Smooth muscle cell of the coronary artery (primary cell): ENCODE measurements at places on chromosomes 6 and 20. TPM values are rescaled to one million over a fixed set of nuclear protein-coding genes. Genes with fewer than 3 reads are reported as not detected.

The GSTA1 gene
- total RNA-seq, result not detected in 2 replicates

The PKIB gene
- total RNA-seq, result 0.45 and 1.4 TPM in 2 replicates

The SLA2 gene
- total RNA-seq, result not detected in 2 replicates

The ADGRF4 gene
- total RNA-seq, result not detected in 2 replicates

The ADGRB3 gene
- total RNA-seq, result under 0.01 TPM in 1 of 2 replicates, not detected in the other

The WFDC10B gene
- total RNA-seq, result not detected in 2 replicates

The SYNE1 gene
- 87.3 and 105 TPM in 2 replicates for total RNA-seq

The RGS17 gene
- 2.7 and 12.7 TPM in 2 replicates for total RNA-seq

The TMC2 gene
- 0.23 TPM in 1 of 2 replicates, not detected in the other for total RNA-seq

The NDRG3 gene
- total RNA-seq, result 16.5 and 17.7 TPM in 2 replicates

The CABLES2 gene
- total RNA-seq, result 0.45 and 0.47 TPM in 2 replicates

The BPIFA1 gene
- total RNA-seq, result not detected in 2 replicates

The ECT2L gene
- total RNA-seq, result under 0.01 TPM in 1 of 2 replicates, not detected in the other

The MYB gene
- 3.8 TPM in 1 of 2 replicates, not detected in the other for total RNA-seq

The SLC22A7 gene
- not detected in 2 replicates for total RNA-seq

The HLA-DRB5 gene
- total RNA-seq, result not detected in 2 replicates

The MTCH1 gene
- total RNA-seq, result 223 and 309 TPM in 2 replicates

The TEAD3 gene
- 2.5 and 7.4 TPM in 2 replicates for total RNA-seq

The RNF39 gene
- total RNA-seq, result not detected in 2 replicates

The BNIP5 gene
- total RNA-seq, result not detected in 2 replicates

The IL17F gene
- total RNA-seq, result not detected in 2 replicates

The FNDC1 gene
- 0.23 and 0.53 TPM in 2 replicates for total RNA-seq

The MICB gene
- total RNA-seq, result 5.5 and 8.8 TPM in 2 replicates

The SKIC2 gene
- 48.6 and 68.8 TPM in 2 replicates for total RNA-seq

The TRIM31 gene
- 0.12 TPM in 1 of 2 replicates, not detected in the other for total RNA-seq

The PTK7 gene
- total RNA-seq, result 78.5 and 225 TPM in 2 replicates

The TRIM10 gene
- total RNA-seq, result not detected in 2 replicates

The NOX3 gene
- not detected in 2 replicates for total RNA-seq

The NOTCH4 gene
- 0.82 and 1.5 TPM in 2 replicates for total RNA-seq

The CYB5R4 gene
- total RNA-seq, result 2.1 and 2.7 TPM in 2 replicates

The SAMD5 gene
- total RNA-seq, result 0.08 and 0.12 TPM in 2 replicates

The CST3 gene
- 189 and 222 TPM in 2 replicates for total RNA-seq

The PRSS16 gene
- not detected in 2 replicates for total RNA-seq

The NR2E1 gene
- not detected in 2 replicates for total RNA-seq

The TOX2 gene
- total RNA-seq, result 0.12 and 2.0 TPM in 2 replicates

The DSE gene
- 67.0 and 92.2 TPM in 2 replicates for total RNA-seq
